Activated CD4-positive, alpha-beta T cell treated with anti-CD3 and anti-CD28 coated beads for 24 hours (primary cell): ENCODE measurements at places on chromosomes 2 and 18.
A peak's percentile ranks its signal among the peaks of the same experiment; 100 is the strongest.

- DNase-seq, result no peak
These were observed 129.9 kb upstream of the CHST9 start for GRCh38 chr18:27314996-27315395.

GRCh38 chr18:64110692-64111480 is 38.0 kb downstream of the LINC00305 start:
- no peak for DNase-seq

GRCh38 chr2:119943058-119943457 is 69.8 kb upstream of the EPB41L5 start:
- DNase-seq, result no peak

DNA sequence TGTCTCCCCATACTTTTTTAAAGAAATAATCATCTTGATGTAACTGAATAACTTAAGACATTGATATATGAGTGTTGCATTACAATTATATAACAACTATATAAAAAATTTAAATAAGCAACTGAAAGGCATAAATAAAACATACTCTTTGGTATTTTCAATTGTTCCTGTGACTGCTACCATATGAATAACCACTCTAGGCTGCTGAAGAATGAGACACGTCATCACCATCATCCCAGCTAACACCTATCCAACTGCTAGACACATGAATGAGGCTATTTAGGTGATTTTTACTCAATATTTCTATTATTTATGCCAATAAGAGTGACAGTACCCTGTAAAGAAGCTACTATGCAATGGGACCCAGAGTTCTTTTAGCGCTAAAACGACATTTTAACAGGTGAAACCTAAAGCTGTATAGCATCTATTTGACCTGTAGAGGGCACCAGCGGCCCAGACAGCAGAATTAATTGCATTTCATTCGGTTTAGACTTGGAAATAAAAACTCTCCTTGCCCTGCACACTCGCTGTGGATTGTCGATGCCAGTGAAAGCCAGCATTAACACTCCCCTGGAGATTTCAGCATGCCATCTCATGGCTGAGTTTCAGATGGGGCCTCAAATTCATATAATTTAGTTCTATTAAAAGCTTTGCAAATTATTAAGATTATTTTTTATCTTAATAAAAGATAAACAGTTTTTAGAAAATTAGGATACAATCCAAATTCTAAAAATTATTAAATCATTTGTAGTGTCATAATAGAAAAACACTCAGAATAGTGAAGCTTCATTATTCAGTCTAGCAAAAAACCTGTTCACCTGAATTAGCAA is 89.4 kb upstream of the MAP2 start:
- DNase-seq, result peak; percentile 20

DNA sequence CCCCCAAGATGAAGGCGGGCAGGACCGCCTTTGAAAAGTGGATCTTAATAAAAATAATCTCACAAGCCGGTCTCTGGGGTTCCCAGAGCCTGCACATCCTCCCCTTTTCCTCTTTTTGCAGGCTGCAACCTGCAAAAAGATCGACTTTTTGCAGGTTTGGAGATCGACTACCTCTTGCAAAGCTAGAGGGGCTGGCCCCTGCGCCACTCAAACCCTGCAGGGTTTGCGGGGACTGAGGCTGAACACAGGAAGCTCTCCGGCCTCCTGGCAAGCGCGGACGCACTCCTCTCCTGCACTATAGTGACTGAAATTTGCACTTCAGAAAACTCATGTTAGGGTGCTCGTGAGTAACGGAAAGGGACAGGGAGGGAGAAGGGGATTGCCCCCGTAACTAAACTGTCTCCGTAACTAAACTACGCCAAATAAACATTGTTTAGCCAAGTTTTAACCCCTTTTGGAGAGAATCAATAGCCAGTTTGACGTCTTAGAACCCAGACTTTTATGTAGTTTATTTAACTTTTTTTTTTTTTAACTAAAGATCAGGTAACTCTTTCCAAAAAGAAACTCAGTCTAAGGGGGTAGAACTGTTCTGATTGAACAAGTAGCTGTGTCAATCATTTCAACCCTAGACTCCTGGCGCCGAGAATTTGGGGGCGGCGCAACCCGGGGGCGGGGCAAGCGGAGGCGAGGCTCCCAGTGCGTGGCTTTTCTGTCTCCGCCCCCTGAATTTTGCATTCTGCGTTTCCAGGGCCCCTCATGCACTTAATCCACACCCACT is 2.5 kb downstream of the IGFBP5 start:
- peak; percentile 65 for DNase-seq

DNA sequence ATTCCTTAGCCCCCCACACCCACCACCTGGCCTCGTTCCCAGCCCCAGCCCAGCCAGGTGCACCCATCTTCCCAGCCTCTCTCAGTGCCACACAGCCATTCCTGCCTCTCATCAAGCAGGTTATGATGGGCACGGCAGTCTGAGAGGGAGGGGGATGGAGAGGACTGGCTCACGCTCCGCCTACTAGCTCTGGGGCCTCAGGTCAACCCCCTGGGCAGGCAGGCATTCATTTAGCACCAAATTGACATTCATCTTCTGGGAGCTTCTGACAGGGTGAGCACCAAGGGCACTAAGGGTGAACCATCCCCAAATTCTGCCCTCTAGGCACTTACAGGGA is 66.2 kb upstream of the FOSL2 start:
- DNase-seq, result no peak

- no peak for DNase-seq
These were observed 84.0 kb downstream of the SH3RF3 start for GRCh38 chr2:109212836-109213563.

- peak; percentile 2 for DNase-seq
These were observed 784.1 kb upstream of the FANCL start for GRCh38 chr2:59025157-59025757.

- no peak for DNase-seq
These were observed 48.4 kb upstream of the GPR39 start for GRCh38 chr2:132368191-132368590.

DNA sequence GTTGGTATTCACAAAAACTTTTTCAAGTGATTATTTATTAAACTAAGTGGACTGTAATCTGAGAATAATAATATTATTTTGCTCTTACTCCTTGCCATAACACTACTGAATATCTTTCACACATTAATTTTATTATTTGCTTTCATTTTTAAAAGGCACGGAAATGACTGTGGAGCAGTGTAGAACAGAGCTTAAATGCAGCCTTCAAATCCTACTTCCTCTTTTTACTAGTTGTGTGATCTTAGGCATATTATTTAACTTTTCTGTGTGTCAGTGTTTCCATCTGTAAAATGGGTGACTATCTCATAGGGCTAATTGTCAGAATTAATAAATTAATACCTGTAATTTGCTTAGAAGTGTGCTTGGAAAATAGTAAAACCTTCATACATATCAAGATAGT is 55.5 kb upstream of the SLC8A1 start:
- no peak for DNase-seq

DNA sequence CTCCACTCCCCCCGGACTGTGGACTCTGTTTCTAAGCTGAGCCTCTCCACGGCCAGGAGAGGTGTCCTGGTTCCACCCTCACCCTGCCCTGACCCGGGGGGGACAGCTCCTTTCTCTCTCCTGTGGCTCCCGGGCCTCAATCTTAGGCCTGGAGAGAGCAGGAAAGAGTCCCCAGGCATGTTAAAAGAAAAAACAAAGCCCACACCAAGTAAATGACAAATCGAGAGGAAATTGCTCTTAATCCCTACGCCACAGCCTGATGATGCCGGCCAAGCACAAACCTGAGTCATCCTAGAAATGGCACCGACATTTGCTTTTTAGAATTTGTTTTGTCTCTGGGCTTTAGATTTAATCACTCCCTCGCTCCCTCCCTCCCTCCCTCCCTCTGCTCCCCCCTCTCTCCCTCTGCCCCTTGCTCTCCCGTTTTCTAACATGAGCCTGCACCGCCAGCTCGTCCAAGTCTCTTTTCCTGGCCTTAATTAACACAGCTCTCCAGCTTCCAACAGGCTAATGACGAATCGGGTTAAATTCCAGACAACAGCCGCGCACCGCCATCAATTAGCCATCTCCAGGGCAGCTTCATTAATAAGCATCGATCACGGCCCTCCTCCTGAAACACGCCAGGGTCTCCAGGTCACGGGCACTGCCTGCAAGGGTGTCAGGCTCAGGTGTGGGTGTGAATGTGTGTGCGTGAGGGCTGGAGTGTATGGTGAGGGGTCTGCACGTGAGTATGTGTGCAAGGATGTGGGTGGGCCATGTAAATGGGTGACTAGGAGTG is 230.8 kb downstream of the CELF4 start:
- DNase-seq, result no peak

DNA sequence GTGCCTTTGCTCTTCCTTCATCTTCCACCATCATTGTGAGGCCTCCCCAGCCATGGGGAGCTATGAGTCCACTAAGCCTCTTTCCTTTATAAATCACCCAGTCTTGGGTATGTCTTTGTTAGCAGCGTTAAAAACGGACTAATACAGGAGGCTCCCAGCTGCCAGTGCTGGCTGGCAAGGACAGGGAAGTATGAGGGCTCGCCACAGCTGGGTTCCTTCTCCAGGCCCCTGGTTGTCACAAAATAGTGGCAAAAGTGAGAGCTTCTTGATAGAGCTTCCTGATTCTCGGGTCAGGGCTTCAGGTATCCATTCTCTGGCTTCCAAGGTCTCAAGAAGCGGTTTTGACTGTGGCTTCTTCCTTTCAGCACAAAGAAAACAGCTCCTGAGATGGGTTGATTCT is 85.0 kb downstream of the ZNF516 start:
- DNase-seq, result no peak

- DNase-seq, result no peak
These were observed 51.3 kb upstream of the CHRNA1 start for GRCh38 chr2:174815526-174815925.

GRCh38 chr18:50853863-50854271 is 25.1 kb upstream of the ME2 start:
- DNase-seq, result no peak

GRCh38 chr2:98393354-98393753 is 47.1 kb downstream of the CNGA3 start:
- DNase-seq, result no peak

GRCh38 chr2:158922601-158923000 is 45.8 kb upstream of the TANC1 start:
- DNase-seq, result no peak

GRCh38 chr2:219453671-219454590 is 19.3 kb downstream of the SPEG start:
- no peak for DNase-seq

DNA sequence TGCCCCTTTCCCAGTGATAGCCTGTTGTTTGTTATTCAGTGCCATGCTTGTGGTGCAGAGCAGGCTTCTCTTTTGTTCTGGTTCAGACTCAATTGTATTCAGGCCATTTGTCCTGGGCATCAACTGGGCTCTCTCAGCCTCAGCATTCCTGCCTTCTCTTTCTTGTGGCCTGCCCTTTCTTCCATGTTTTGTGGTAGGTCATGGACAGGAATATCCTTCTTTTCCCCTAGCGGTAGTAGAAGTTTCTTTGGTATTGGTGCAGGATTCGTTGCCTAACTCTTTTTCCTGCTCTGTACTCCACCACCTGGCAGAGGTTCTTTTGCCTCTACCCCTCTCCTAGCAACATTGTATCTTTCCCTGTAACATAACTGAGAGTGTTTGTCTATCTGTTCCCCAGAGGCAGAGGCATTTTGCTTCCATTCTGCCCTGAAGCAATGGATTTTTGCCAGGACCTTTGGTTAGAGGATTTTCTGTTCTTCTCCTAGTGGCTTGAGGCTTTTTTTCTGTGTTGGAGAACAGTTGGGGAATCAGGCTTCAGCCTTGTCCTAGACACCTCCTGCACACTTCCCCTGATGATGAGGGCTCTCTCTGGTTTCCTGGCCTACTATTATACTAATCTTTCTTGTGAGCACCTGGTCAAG is 68.5 kb downstream of the NCOA1 start:
- no peak for DNase-seq

DNA sequence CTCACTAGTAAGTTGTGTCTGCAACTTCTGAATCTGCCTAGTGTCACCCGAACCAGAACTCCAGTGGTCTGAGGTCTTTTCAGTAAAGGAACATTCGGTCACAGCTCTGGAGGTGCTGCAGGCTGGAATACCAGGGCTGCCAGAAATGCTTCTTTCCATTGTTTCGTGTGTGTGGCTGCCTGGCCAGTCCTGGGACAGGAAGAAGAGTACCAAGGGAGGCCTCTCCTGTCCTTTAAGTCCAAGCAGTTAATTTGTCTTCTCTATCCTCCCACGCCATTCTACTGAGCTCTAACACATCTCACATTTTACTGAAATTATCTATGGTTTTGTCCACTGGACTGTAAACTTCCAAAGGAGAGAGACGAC is 196.0 kb downstream of the LNPK start:
- no peak for DNase-seq

- no peak for DNase-seq
These were observed 906.0 kb upstream of the CHAC2 start for GRCh38 chr2:52861596-52861995.

- DNase-seq, result peak; percentile 21
These were observed at the start of gene SOCS6 for GRCh38 chr18:70288851-70289328. SOCS6 (plus strand) TSS chr18:70289045; CDS start chr18:70324669, 35,624 bp downstream.

DNA sequence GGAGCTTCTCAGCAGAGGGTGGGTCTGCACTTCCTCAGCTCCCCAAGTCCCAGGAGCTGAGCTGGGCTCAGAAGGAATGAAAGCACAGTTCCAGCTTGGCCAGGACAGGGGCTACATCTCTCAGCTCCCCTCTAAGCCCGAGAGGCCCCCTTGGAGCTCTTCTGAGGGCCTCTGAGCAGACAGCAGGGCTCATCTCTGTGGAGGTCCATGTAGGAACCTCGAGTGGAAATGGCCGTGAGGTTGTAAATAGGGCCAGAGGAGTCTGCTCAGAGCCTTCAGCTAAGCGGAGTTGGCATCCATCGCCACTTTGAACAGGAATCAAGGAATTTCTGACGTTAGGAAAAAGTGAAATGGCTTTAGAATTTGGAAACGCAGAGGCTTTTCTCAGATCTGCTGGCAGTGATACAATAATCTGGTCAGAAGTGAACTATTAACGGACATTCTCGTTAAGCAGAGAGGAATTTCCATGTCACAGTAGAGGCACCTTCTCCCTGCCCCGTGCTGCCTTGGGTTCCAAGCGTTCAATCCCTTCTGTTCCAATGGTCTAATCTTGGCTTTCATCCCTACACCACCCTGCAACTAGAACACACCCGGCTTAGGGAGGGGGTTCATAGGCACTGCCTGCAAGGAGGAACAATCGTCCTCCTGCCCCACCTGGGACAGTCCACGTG is 213.9 kb downstream of the NDUFA10 start:
- DNase-seq, result no peak

- no peak for DNase-seq
These were observed 80.6 kb downstream of the ADCYAP1 start for GRCh38 chr18:985212-985661.

- no peak for DNase-seq
These were observed 58.7 kb downstream of the FASTKD2 start for GRCh38 chr2:206824087-206824618.

DNA sequence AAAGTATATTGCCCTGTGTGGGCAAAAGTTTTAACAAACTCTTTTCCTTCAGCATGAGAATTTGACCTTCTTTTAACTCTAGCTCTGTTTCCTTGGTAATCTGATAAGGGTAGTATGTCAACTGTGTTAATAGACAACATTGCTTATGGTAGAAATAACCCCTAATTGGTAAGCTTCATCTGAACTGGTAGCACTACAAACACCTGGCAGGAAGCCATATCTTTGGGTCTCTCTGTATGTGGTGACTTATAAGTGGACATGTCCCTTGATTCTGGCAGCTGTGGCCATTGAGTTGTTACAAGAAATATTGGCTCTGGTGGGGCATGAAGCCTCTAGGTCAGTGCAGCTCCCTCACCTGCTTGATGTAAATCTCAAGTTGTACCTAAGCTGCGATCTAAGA is 46.9 kb downstream of the MBD5 start:
- no peak for DNase-seq

GRCh38 chr2:147273106-147273505 is 571.7 kb upstream of the ACVR2A start:
- DNase-seq, result no peak

- DNase-seq, result no peak
These were observed 60.2 kb upstream of the SPP2 start for GRCh38 chr2:233990261-233990798.

- DNase-seq, result no peak
These were observed 72.1 kb downstream of the NPAS2 start for GRCh38 chr2:100891906-100892642.
